A549 (cell line): ENCODE measurements at places on chromosomes 5 and 9. TPM values are rescaled to one million over a fixed set of nuclear protein-coding genes. Genes with fewer than 3 reads are reported as not detected.

VAV2 gene
- polyA plus RNA-seq: 19.5 to 21.4 TPM (median 20.5 TPM) in 3 replicates

ACTBL2 gene
- polyA plus RNA-seq: 0.06 to 0.11 TPM (median 0.09 TPM) in 3 replicates

YIPF5 gene
- polyA plus RNA-seq: 54.9 to 59.2 TPM (median 57.8 TPM) in 3 replicates

AGXT2 gene
- not detected in 3 replicates for polyA plus RNA-seq

CYLC2 gene
- polyA plus RNA-seq: not detected in 3 replicates

CHSY3 gene
- polyA plus RNA-seq: 0.04 to 0.06 TPM (median 0.04 TPM) in 3 replicates

GRHPR gene
- 144 to 159 TPM (median 146 TPM) in 3 replicates for polyA plus RNA-seq

MYMK gene
- polyA plus RNA-seq: not detected in 3 replicates

CYSRT1 gene
- 0.81 to 1.0 TPM (median 0.87 TPM) in 3 replicates for polyA plus RNA-seq

CCDC183 gene
- 0.58 to 1.1 TPM (median 0.90 TPM) in 3 replicates for polyA plus RNA-seq

SLC6A3 gene
- 0.03 to 0.06 TPM (median 0.05 TPM) in 3 replicates for polyA plus RNA-seq

ANXA2R gene
- polyA plus RNA-seq: 1.7 to 2.1 TPM (median 2.1 TPM) in 3 replicates

MOB3B gene
- 5.7 to 7.6 TPM (median 6.4 TPM) in 3 replicates for polyA plus RNA-seq

TUSC1 gene
- 4.3 to 6.5 TPM (median 4.8 TPM) in 3 replicates for polyA plus RNA-seq

CCDC192 gene
- not detected in 3 replicates for polyA plus RNA-seq

STKLD1 gene
- 0.29 to 1.4 TPM (median 1.2 TPM) in 3 replicates for polyA plus RNA-seq

INSL4 gene
- polyA plus RNA-seq: 8.6 to 12.1 TPM (median 11.5 TPM) in 3 replicates

CCDC69 gene
- 2.1 to 3.1 TPM (median 2.9 TPM) in 3 replicates for polyA plus RNA-seq

SPARC gene
- polyA plus RNA-seq: 29.1 to 53.4 TPM (median 45.7 TPM) in 3 replicates

GLRA1 gene
- polyA plus RNA-seq: not detected in 3 replicates

AIF1L gene
- polyA plus RNA-seq: 1.6 to 1.8 TPM (median 1.7 TPM) in 3 replicates

IL4 gene
- not detected in 3 replicates for polyA plus RNA-seq

LVRN gene
- polyA plus RNA-seq: 0.03 to 0.06 TPM (median 0.05 TPM) in 3 replicates

CAPSL gene
- polyA plus RNA-seq: not detected in 3 replicates

IGFBPL1 gene
- 2.7 to 3.0 TPM (median 2.7 TPM) in 3 replicates for polyA plus RNA-seq

C5orf47 gene
- polyA plus RNA-seq: not detected in 3 replicates
